ENCODE measurements at places on chromosomes 5 and 9.

DNA sequence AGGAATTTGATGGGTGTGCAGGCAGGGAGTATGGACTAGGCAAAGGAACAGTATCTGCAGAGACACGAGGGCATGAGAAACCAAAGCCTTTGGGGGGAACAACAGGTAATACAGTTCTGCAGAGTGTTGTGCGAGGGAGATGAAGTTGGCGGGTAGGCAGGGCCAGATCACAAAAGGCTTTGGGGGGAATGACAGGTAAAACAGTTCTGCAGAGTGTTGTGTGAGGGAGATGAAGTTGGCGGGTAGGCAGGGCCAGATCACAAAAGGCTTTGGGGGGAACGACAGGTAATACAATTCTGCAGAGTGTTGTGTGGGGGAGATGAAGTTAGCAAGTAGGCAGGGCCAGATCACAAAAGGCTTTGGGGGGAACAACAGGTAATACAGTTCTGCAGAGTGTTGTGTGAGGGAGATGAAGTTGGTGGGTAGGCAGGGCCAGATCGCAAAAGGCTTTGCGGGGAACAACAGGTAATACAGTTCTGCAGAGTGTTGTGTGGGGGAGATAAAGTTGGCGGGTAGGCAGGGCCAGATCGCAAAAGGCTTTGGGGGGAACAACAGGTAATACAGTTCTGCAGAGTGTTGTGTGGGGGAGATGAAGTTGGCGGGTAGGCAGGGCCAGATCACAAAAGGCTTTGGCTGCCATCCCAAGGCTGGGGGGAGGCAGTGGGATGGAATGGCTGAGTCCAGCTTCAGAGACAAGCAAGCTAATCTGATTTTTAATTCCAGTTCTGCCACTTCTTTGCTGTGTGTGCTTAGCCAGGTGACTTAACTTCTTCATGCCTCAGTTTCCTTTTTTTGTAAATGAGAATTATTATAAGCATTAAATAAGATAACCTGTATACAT lies 33.0 kb downstream of the FRMPD1 start:
- DNase-seq = no peak

DNA sequence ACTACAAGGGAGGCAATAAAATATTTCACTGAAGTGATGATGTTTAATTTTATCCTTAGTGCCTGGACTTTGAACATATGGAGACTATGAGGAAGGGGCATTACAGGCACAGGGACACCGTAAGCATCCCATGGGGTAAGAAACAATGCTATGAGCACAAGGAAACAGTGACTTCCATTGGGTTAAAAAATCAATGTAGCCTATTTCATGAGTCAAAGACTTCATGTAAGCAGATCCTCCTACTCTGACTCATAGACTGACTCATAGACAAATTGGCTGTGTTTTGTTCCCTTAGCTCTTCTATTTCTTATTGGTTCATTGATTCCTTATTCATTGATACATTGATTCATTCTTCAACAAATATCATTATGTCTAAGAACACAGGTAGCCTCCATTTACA lies 351.0 kb downstream of the PRELID2 start:
- no peak for DNase-seq

DNA sequence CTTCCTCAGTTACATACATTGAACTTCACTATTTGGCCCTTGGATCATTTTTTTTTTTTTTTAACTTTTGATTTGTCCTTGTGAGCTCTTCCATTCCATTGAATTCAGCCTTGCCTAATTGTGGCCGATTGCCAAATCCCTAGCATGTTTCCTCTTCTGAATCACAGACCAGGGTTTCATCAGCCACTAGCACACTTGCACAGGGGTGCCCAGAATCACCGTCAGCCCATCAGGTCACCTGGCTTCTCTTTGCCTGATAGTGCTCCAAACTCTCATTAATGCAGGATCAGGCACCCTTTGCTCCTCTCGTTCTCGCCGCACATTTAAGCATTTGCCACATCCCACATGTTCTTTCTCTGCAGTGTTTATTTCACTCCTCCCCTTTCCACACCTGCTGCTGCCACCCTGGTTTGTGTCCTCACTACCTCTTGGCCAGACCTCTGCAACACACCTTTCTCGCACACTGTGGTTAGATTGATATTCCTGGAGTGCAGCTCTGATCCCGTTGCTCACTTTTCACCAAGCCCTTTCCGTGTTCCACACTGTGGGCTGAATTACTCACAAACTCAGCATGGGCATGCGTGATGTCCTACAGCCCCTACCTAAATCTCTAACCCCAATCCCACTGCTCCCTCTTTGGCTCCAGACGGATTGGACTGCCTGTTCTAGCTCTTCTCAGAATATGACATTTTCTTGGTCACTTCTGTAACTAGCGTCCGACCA lies 9.8 kb downstream of the PIK3R1 start:
- DNase-seq = peak; percentile 82

GRCh38 chr5:89313044-89313443 lies 430.1 kb upstream of the MEF2C start:
- no peak for DNase-seq

DNA sequence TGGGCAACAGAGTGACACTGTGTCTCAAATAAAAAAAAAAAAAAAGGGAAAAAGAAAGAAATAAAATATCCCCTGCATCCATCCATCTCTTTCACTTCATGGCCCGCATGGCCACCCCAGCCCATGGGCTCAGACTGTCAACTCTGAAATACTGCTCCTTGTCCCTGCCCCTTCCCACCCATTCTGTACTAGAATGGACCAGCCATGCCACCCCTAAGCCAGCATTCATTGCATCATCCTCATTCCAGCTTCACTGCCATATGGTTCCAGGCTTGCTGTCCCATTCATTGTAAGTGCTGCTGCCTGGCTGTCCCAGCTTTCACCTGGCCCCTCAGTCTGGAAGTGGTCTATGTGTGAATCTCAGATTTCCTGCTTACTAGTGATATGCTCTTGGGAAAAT lies 46.2 kb downstream of the SPRY4 start:
- DNase-seq = no peak

DNA sequence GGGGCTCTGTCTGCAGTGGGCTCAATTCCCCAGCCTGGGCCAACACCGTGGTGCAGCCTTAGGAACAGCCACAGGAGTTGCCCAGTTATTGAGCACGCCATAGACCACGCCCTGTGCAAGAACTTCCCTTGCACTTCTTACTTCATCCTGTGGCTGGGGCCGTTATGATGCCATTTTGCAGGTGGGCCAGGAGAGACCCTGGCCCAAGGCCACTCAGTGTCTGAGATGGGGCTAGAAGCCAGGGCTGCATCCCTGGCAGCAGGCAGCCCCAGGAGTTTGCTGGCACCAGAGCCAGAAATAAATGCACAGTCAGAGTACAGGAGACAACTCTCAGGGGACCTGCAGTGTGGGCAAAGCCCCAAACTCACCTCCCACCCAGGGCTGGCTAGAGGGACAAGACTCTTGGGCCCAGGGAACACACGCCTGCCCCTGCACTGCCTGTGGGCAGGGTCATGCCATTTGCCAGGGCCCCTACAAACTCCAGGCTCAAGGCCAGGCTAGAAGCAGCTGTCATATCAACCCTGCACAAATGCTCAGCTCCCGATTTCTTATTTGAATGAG lies 6.7 kb downstream of the CORO2A start:
- no peak for DNase-seq

DNA sequence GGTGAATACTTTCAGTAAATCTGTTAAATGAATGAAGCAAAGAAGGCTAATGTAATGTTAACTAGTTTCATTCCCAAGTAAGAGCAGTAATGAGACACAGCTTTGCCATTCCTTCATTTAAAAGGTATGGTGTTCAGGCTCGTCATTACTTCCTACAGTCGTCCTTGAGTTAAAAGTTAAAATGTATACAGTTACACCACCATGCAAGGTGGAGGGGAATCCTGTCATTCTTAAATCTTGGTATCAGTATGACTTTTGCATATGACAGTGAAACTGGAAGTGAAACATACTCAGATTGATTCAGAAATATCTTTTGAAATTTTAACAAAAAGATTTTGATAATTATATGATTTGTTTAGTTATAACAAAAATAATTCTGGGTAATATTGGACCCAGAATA lies 25.9 kb downstream of the MTRR start:
- no peak for DNase-seq

GRCh38 chr5:138472353-138472752 lies 7.1 kb downstream of the EGR1 start:
- no peak for DNase-seq

DNA sequence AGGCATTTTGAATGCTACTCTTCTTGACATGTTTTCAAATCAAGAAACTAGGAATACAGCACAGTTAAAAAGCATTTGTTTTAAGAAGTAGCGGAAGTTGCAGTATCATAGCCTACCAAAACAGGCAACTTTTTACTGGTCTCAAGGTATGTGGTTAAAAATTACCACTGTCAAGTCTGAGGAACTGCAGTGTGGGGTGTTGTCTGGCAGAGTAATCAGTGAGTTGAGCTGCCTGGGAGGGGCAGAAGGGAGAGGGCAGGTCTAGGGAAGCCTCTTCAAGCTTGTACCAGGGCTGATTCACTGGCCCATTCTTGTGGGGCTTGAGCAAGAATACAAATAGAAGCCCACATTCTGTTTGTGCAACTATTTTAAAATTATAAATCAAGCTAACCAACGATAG lies 42.4 kb upstream of the SV2C start:
- DNase-seq = no peak

DNA sequence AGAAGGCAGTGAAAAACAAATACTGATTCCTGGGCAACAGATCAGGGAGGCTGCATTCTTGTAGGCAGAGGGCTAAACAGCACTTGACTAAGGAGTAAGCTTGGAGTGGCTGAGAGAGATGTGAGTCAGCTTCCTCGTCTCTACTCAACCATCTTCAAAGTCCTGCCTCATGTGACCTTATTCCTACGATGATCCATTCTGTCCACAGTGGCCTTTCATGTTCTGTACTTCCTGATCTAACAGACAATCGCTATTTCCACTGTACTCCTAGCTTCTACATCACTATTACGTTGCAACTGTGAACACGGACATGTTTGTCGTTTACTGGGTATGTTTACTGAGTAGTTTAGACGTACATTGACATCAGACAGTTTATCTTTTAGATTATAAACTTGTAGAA lies 365.4 kb downstream of the ARL15 start:
- DNase-seq = no peak

DNA sequence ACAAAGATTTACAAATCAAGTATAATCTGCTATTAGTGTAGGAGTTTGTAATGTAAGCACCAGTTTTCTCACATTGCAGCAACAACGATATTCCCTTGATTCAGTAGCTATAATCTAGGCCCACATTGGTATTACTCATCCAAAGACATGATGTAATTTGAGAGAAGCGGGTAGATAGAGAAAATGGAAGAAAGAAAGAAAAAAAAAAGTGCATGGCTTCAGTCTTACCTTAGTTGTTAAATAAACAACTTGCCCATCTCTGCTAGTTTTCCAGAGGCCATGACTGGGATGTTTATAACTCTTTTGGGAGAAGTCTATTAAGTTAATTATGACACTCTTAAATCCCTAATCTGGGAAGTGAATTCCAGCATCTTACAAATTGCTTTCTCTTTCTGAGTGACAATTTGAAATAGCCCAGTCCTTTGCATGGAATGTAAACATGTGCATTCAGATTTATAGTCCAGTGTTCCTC lies 2.8 kb downstream of the MELK start:
- DNase-seq = no peak

GRCh38 chr5:6228257-6229250 lies 149.8 kb downstream of the MED10 start:
- no peak for DNase-seq

DNA sequence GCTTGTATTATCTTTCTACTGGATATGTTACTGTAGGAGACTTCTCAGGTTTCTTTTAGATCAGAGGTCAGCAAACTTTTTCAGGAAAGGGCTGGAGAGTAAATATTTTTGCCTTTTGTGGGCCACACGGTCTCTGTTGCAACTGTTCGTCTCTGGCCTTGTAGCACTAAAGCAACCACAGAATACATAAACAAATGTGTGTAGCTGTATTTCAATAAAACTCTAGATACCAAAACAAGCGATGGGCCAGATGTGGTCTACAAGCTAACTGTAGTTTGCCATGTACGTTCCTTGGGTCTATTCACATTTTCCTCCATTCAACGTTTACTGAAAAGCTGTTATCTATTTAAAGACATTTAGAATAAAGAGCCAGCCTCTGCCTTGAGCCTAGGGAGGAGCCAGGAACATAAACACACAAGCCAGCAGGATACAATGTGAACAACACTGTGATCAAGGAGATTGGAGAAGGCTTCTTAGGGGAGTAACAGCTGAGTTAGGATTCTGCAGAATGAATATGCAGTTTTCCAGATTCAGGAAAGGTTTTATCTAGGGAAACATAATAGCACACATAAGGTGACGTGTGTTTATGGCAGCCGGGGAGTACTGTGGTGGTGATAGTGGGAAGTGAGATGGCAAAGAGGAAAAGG lies 33.0 kb upstream of the HOMER1 start:
- DNase-seq = no peak

- DNase-seq = no peak
Measured at GRCh38 chr5:135222771-135223170, 176.3 kb downstream of the MACROH2A1 start.

DNA sequence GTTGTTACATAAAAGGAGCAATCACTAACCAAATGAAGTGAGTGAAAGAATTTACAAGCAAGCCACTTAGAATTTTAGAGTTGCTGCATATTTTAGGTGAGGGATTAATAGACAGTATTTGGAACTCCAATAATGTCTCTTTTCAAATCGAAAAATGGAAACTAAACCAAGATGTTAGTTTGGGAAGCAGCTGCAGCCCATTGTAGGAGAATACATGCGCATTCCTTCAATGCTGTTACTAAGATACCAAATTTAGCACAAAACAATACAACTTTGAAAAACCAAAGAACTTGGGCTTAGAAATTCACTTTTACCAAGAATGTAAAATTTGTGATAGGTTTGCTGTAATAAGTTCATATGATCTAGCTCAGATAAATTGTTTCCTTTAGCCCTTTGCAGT lies 411.8 kb upstream of the CDH6 start:
- DNase-seq = no peak

GRCh38 chr9:93890436-93890935 lies 64.7 kb downstream of the BARX1 start:
- DNase-seq = no peak

- DNase-seq = peak; percentile 88
Measured at GRCh38 chr5:151213803-151214613, 9.9 kb downstream of the CCDC69 start.

GRCh38 chr5:112143690-112144089 lies 275.4 kb downstream of the EPB41L4A start:
- no peak for DNase-seq

GRCh38 chr5:138737494-138738265 lies 15.5 kb upstream of the CTNNA1 start:
- no peak for DNase-seq

DNA sequence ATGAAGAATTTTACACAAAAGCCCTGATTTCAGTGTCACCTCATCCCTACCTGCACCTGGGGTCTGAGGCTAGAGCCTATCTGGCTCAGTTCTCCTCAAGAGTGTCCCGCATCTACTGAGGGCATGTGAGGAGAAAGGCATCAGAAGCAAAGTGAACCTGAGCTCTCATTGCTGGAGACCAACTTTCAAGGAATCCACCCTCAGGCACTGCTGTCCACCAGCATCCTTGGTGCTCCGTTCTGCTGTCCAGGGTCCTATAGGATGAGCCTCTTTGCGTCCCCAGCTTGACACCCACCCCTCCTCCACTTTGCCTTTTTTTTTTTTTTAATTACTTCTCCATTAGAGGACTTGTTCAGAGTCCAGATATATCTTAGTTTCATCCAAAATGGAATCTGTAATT lies 49.5 kb downstream of the CAMSAP1 start:
- DNase-seq = no peak

Data from tibial artery (tissue), 4 donors.